Activated naive CD4-positive, alpha-beta T cell treated with anti-CD3 and anti-CD28 coated beads, Interleukin-2, amount 50 U/mL, for 16 hours (primary cell): ENCODE measurements at places on chromosomes 11 and 22.

GRCh38 chr11:66951927-66952337, 6.3 kb downstream of the PC start:
- DNase-seq: no peak

- DNase-seq: peak; percentile 78
Observed at GRCh38 chr11:73335204-73335923, 27.3 kb downstream of the ARHGEF17 start.

DNA sequence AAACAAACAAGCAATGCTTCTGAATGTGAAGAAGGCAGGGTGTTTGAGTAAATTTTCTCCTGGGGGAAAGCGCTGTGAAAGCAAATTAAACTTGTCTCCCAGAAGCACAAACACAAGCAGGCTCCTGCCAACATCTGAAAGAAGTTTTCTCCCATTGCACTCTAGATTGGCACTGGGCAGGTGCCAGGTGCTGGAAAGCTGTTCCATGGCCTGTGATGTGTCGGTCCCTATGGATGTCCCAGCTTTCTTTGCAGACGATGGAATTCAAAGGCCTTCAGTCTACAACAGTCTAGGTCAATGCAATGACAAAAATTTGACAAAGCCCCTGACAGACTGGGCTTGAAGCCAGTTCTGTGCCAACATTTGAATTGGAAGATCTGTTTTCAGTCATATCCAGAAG, 246.1 kb upstream of the NARS2 start:
- no peak for DNase-seq

- DNase-seq: no peak
Observed at GRCh38 chr11:115916608-115917007, 412.4 kb upstream of the CADM1 start.

DNA sequence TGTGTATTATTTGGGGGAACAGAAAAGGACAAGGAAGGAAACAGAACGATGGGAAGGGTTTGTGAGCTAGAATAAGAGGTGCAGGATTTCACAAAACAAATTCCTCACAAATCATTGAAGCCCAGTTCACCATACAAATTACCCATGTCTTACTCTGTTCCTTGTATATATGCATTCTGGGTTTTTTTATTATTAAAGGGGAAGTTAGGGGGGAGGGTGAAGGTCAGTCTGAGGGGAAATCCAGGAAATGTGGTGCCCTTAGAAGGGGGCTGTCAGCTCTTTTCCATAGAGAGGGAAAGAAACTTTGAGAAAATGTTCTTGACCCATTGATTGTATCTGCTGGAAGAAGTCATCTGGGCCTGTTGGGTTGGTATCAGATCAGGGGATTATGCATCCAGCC, 90.8 kb downstream of the RNF169 start:
- DNase-seq: no peak

- DNase-seq: no peak
Observed at GRCh38 chr11:40354121-40354520, 1105.3 kb downstream of the LRRC4C start.

DNA sequence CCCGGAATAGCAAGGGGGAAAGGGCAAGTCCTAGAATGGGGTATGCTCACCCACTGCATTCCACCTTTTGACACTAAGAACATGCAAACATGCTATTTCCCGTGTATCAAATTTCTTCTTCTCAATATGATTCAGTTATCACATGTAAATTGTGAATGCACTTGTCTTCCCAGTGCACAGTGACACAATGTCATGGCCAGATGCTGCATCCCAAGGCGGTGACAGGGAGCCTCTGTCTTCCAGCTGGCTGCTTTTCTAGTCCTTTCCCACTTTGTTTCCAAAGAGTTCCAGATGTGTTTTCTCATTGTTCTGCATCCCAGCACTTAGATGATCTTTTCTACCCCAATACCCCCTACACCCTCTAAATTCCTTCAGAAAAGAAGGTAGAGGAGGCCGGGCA, 12.4 kb downstream of the SLC25A18 start:
- no peak for DNase-seq

DNA sequence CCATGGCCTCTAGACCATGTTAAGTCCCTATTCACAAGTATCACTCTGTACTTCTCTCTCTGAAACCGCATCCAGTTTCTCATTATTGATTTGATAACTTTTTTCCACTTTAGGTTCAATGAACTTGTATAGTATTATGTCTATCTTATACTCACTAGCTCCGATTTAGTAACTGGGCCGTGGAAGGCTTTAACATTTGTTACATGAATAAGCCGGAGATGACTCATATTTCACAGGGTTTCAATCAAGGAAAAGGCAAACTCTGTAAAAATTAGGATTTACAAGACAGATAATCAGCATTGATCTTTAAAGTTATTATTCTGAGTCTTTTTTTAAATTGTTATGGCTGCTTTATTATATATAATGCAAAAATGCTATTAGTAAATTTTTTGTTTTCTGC, 662.2 kb upstream of the CNTN5 start:
- no peak for DNase-seq

- DNase-seq: no peak
Observed at GRCh38 chr11:12770966-12771597, 96.9 kb downstream of the TEAD1 start.

DNA sequence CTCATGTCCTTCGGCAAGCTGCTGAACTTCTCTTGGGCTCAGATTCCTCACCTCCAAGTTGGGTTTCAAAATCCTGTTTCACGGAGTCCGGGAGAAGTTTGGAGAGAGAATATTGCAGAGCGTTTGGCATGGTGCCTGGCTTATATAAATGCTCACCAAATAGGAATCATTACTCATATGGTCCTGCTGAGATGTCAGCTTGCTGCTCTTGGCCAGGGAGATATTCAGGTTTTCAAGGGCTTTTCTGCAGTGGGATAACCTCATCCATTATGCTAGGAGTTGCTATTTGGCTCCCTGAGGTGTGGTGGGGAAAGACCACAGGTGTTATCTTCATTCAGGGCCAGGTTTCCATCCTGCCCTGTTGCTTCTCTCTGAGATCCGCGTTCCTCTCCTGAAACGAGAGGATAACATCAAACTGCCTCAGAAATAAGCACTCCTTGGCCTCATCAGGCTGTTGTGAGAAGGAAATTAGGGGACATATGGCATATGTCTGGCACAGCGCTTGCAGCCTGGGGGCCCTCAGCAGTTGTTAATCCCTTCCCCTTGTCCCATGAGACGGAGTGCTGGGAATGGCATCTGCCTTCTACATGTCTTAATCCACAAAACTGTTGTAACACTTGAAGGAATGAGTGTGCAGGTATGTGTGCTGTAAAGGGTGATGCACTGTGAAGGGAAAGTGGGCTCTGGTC, 29.9 kb upstream of the ACER3 start:
- DNase-seq: no peak

- no peak for DNase-seq
Observed at GRCh38 chr11:98207086-98207485, 813.7 kb upstream of the CNTN5 start.

DNA sequence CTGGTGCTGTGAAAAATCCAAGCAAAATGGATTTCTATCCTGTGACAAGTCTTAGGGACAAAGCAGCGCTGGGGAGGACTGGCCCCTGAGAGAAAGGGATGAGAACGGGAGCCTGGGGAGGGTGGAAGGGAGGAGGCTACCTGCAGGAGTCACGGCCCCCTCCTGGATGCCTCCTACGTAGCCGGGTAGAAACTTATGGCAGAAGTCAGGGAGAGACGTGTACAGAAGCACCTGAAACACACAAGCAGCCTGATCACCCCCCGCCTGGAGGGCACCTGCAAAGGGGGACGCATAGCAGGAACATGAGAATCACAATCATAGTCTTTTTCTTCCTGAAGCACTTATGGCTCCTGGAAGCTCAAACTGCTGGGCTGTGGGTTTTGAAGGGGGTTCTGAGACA, 6.1 kb downstream of the DHCR7 start:
- DNase-seq: no peak

DNA sequence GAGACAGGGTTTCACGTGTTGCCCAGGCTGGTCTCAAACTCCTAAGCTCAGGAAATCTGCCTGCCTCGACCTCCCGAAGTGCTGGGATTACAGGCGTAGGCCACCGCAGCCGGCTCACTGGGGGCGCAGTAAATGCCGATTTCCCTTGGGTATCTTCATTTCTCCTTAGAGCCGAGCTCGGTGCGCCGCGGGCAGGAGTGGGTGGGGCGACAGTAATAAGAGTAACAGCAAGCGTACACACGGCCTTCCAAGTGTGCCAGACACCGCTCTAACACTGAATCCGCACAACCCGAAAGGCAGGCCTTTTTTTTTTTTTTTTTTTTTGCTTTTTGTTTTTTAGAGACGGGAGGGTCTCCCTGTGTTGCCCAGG, 500 bp upstream of the ADSL start:
- DNase-seq: peak; percentile 73

DNA sequence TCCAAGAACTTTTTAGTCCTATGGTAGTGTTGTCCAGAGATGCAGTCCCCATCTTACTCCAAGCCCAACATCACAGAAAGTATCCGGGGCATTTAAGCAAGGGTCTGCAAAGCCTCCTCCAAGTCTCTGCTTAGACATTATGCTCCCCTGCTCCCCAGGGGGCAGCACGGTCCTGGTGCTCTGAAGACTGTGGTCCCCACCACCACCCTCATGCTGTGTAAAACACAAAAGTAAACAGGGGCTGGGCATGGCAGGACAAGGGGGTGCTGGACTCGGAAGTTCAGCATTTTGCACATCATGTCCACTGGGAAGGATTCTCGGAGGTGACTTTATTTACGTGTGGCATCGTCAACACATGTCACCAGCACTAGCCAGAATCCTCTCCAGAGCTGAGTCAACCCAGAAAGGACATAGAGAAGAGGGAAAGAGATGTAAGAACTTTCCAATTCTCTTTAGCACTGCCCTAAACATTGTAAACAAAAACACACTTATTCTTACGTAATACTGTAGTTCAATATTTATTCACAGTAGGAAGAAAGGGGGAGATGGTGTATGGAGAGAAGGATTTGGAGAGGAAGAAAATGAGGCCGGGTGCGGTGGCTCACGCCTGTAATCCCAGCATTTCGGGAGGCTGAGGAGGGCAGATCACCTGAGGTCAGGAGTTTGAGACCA, 37.7 kb downstream of the TCIRG1 start:
- DNase-seq: no peak
